Spleen (tissue), 13 donors: ENCODE measurements at places on chromosomes 7 and 10. TPM values are rescaled to one million over a fixed set of nuclear protein-coding genes. Genes with fewer than 3 reads are reported as not detected.
A peak's percentile ranks its signal among the peaks of the same experiment; 100 is the strongest.

Gene SPDYE1
- not detected for total RNA-seq

Gene WNT2
- total RNA-seq, result 4.4 TPM

DNA sequence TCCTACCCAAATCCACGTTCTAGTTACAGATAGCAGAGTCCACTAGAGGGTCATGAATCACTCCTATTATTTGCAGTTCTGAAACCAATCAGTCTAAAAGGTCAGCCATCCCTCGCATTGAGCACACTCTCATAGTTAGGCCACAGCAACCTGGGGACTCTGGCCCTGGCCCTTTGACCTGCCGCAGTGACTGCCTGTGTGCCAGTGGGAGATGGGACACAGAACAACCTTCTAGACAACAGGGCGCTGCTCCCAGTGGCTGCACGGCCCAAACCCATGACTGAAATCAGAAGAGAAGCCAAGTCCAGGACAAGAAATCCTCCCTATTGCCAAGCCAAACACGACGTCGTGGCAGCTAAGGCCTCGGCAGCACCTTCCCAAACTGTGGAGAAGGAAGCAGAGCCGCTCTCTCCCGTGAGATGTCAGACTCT lies 158.5 kb downstream of the HERPUD2 start:
- DNase-seq, result peak; percentile 63

Gene GRM3
- total RNA-seq, result not detected

Gene SORBS1
- 17.5 TPM for total RNA-seq

DNA sequence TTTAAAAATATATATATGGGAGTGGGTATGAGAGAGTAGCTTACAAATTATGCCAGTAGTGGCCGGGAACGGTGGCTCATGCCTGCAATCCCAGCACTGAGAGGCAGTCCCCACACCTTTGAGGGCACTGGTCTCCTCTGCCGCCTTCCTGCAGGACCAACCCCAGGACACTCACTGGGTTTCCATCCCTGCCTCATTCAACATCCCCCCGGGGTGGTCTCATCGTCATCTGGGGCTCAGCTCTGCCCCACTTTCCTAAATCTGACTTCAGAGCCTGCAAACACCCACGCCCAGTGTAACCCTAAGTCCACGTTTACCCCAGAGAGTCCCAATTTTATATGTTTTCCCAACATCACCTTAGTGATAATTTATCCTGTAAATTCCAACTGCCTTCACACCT lies 96.5 kb downstream of the DIP2C start:
- DNase-seq, result no peak

Gene GIMAP1
- total RNA-seq, result 16.4 TPM

Gene CYP3A4
- total RNA-seq, result not detected

GRCh38 chr10:99540657-99541531 lies 8.2 kb downstream of the NKX2-3 start:
- no peak for DNase-seq

DNA sequence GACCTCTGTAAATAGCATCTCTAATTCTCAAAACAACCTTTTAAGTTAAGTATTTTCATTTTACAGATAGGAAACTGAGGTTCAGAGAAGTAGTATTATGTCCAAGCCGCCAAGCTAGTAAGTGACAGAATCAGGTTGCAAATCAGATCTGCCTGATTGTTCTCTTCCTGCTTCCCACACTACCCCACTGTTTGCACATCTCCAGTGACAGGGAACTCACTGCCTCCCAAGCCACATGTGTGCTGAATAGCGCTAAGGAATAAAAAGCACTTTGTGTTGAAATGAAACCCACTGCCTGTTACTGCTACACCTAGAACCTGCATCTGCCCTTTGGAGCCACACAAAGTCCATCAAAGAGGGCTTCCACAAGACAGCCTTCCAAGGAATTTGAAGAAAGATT lies 45.1 kb upstream of the WDR11 start:
- no peak for DNase-seq

Gene HTR7
- 1.1 TPM for total RNA-seq

Gene SPAM1
- not detected for total RNA-seq

DNA sequence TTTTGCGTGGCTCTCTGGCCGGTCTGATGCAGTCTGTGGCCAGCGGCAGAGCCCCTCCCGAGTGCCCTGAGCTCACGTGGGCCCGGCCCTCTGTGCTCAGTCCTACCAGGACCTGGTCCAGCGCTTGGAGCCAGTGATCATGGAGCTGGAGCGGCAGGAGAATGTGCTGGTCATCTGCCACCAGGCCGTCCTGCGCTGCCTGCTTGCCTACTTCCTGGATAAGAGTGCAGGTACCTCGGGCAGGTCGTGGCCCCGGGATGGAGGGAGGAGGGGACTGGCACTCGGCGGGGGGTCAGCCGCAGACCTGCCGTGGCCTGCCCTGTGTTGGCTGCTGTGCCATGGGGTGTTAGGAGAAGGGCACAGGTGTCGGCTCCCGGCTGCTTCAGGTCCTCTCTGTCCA lies 20.0 kb downstream of the PFKFB3 start:
- DNase-seq, result no peak

- DNase-seq, result no peak
Measured at GRCh38 chr10:1873661-1874315, 136.5 kb upstream of the ADARB2 start.

Gene NME8
- 0.59 TPM for total RNA-seq

GRCh38 chr10:100872034-100872791 lies 40.5 kb upstream of the SLF2 start:
- DNase-seq, result no peak

DNA sequence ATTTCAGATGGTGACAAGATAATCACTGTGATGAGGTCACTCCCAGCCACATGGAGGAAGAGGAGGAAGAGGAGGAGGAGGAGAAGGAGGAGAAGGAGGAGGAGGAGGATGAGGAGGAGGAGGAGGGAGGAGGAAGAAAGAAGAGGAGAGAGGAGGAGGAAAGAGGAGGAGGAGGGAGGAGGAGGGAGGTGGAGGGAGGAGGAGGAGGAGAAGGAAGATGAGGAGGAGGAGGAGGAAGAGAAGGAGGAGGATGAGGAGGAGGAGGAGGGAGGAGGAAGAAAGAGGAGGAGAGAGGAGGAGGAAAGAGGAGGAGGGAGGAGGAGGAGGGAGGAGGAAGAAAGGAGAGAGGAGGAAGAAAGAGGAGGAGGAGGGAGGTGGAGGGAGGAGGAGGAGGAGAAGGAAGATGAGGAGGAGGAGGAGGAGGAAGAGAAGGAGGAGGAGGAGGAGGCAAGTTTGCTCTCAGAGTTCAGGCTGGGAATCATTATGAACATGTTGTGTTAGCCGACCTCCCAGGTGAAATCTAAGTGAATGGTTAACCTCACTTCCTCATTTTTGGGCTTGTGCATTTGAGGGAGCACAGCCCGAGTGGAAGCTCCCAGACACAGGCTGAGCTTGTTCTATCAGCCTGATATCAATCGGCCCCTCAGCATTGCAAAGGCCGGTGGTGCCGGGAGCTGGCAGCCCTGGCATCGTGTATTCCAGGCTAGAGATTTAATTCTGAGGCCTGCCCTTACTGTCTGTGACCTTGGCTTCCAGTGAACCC lies 236.2 kb upstream of the PITRM1 start:
- DNase-seq, result peak; percentile 44

DNA sequence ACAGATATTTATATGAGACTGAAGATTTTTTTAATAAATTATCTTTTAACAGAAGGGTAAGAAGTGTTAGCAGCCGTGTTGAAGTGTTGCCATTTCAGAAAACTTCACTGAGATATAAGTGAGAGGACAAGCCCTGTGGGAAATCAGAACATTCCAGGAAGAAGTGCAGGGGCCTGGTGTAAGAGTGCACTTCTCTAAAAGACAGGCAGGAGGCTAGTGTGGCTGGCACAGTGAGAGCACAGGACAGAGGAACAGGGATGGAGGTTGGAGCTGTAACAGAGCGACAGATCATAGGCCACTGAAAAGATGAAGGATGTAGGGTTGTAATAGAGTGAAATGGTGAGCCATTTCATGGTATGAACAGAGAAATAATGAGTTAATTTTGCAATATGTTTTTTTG lies 608.9 kb downstream of the SORCS1 start:
- DNase-seq, result no peak

Gene TMEM130
- total RNA-seq, result 0.38 TPM

Gene GHITM
- 102 TPM for total RNA-seq

DNA sequence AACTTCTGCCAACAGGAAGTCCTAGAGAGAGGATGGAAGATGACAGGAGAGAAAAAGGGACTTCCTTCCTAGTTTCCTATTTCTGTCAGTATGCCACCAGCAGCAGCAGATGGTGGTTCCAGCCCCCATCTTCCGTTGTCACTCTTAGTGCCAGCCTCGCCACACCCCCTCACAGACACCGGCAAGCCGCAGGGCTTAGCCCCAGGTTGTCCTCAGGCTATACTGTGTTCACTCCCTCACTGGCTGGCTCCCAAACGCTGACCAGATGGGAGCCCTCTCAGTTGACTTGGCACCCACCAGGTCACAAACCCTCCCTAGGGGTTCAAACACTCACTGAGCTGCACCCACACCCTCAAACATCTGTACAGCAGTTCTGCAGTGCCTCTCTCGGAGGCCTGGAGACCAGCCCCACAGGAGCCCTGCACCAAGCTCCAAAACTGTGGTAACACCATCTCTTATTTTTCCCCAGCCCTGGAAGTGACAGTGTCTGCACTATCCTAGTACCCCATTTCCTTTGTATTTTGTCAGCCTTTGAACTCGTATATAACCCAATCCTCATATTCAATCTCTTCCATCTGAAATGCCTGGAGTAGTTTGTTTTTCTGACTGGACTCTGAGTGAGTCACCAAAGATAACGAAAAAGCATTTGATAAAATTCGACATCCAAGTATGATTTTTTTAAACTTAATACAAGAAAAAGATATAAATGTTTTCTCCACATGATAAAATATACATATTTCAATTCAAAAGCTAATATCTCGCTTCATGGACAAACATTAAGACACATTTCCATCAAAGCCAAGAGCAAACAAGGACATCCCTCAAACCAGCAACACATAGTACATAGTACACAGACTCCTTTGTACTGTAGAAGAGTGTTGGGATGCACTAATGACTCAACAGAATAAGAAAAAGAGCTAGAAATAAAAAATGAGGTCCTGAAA lies 34.5 kb downstream of the SMURF1 start:
- DNase-seq, result no peak

- no peak for DNase-seq
Measured at GRCh38 chr7:73850781-73851207, 8.5 kb upstream of the METTL27 start.

- DNase-seq, result no peak
Measured at GRCh38 chr7:76296743-76297740, 5.4 kb upstream of the HSPB1 start.

DNA sequence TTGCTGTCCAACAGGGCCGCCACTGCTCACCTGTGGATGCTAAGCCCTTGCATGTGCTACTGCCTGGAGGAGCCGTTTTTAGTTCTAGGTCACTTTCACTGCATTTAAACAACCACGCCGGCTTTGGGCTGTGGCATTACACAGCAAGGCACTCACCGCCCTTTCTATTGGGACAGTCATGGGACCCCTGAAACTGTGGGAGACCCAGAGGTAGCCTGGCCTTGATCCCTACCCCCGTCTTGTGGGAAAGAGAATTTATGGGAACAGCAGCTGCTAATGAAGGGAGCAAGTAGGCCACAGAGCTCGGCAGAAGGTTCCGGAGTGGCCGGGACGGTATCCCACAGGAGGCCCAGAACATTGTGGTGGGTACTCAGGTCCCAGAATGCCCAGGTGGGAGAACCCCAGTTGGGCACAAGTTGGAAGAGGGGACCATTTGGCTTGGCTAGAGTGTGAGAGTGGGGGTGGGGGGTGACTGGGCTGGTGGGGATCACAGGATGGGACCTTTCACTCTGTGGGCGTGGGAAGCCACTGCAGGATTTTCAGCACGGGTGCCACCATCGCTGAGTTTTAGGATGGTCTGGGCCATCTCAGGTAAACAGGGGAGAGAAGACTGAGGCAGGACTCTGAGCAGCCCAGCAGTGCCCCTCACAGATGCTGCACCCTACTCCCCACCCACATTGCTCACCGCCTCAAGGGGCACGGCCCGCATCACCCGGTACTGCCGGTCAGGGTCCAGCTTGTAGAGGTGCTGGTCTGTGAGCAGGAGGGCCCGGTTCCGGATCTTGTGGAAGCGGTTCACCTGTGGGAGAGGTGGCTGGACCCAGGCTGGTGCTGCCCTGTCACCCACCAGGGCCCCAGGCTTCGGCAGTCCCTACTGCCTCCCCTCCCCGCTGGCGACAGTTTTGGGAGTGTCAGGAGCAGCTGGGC lies 15.2 kb downstream of the MYO1G start:
- DNase-seq, result peak; percentile 52

Gene FXYD4
- total RNA-seq, result not detected

Gene LRMDA
- 30.6 TPM for total RNA-seq

DNA sequence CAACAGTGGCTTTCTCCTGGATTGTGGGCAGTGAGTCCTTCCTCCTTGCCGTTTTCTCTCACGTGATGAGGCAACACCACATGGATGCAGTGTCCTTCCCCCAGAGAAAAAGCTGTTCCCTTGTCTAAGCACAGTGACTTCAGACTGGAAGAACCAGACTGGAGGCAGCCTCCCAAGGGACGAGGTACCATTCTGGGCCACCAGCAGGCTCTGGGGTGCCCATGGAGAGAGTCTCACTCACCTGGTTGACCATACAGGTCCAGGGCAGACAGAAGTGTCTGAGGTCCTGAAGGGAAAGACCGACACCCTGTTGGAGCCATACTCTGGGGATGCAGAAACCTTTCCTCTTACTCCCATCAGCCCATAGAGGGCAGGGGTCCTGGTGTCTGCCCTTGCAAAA lies 69.2 kb upstream of the DOCK1 start:
- no peak for DNase-seq

Gene SGCE
- total RNA-seq, result 69.8 TPM

Gene SFRP4
- total RNA-seq, result 52.4 TPM

DNA sequence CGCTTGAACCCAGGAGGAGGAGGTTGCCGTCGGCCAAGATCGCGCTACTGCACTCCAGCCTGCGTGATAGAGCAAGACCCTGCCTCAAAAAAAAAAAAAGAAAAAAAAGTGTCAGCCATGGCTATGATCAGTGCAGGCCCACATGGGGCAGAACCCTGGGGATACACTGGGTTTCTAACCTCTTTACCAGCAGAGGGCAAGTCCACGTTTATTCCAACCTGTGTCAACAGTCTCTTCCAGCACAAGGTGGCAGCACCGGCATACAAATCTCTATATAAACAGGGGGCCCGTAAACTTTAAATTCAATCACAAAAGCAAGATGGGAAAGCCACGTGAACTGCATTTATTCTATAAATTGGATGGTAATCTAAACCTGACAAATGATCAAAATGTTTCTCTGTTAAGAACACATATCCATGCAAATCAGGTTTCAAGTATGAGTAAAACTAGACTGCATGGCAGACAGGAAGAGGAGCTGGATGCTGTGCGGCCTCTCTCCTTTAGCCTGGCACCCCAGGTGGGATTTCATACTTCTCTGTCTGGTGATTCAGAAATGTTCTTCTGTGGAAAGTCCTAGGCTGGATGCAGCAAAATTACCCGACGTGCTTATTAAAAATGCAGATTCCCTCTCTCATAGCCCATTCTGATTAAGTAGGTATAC lies 60.0 kb upstream of the STEAP1B start:
- DNase-seq, result no peak

Gene MARVELD1
- 21.5 TPM for total RNA-seq

DNA sequence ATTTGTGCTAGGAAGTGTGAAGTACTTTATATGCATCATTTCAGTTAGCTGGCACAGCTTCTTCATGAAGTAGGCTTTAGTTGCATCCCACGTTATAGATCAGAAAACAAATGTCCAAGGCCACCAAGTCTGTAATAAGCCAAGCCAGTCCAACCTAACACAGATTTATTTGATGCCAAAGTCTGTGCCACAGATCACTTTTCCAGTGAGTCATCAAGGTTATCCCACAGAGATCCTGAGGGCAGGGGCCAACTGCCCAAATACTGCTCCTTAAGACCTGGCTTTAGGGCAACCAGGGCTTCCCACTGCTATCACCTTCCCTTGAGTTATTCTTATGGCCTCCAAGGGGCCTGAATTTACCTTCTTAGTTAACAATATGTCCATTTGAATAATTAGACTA lies 1340.4 kb downstream of the XPNPEP1 start:
- DNase-seq, result no peak

GRCh38 chr7:28619256-28619655 lies 206.9 kb downstream of the CREB5 start:
- DNase-seq, result no peak
